Transverse colon (tissue), 4 donors: ENCODE measurements at places on chromosomes 5 and 9. TPM values are rescaled to one million over a fixed set of nuclear protein-coding genes. Genes with fewer than 3 reads are reported as not detected.

DNA sequence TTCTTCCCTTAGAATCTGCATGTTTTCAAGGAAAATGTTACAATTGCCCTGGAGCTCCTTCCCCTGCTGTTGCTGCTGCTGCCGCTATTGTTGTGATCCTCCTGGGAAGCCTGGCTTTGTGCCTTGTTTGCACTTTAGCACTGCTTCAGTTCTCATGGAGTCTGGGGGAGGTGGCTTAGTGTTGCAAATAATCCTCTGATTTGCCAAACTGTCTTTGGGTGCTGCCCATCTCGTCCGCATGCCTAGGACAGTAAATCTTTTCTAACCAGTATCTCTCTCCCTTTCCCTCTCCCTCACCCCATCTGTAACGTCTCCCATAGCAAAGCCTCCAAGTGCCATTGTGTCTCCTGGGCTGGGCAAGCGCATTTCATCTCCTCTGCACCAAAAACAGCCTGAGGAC is 30.3 kb downstream of the FAM240B start:
- no peak for DNase-seq

The FOXD4L3 gene
- total RNA-seq, result not detected

GRCh38 chr9:36325081-36325828 is 67.0 kb upstream of the GNE start:
- no peak for DNase-seq

DNA sequence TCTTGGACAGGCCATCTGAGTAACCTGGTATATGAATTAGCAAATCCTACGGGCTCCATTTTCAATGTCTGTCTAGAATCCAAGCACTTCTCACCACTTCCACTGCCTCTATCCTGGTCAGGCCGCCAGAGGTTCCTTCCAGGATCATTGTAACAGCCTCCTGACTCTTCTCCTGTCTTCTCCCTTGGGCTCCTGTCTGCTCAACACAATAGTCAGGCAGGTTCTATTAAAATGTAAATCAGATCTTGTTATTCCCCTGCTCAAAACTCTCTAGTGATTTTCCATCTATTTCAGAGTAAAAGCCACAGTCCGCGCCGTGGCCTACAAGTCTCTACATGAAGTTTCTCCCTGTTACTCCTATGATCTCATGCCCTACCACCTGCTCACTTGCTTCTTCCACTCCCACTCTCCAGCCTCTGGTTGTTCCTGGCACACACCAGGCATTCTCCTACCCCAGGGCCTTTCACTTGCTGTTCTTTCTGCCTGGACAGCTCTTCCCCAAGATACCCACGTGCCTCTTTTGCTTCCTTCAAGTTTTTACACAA is 21.7 kb downstream of the ZNF366 start:
- DNase-seq, result no peak

- DNase-seq, result no peak
These were observed 41.8 kb downstream of the KLHL3 start for GRCh38 chr5:137693951-137694721.

DNA sequence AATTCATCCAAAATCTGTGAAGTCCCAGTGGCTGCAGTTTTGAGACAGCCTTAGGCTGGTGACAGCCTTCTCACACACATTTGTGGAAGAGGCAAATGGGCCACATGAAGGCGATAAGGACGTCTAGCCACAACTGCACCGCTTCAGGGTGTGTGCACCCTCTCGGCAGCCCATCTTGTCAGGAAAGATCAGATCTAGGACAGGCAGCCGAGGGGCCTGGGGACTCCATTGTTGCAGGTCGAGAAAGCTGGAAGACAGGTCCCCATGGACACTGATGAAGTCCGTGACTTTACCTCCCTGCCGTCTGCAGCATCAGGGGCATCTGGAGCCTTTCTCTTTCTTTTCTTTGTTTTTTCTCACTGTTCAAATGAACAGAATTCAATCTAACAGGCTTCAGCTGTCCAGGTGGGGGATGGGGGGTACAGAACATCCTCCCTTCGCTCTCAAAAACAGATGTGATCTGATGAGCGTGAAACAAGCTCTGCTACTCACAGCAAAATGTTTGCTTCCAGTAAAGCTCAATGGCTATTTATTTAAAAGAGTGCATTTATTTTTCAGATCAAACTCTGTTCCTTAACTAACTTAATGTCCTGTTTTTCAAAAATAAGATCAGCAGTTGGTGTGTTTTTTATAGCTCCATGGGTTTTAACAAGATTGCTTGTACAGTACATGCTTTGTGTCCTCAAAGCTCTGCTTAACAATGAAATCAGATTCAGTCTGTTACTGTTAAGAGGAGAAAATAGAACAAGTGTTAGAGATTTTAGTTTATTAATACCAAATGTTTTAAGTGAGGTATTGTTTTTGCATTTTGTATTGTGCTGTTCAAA is 111.8 kb upstream of the OTULINL start:
- DNase-seq, result no peak

The IL3 gene
- total RNA-seq, result not detected

GRCh38 chr9:116395699-116396037 is 242.1 kb downstream of the PAPPA start:
- no peak for DNase-seq
